ENCODE measurements at places on chromosomes 4 and X. TPM values are rescaled to one million over a fixed set of nuclear protein-coding genes. Genes with fewer than 3 reads are reported as not detected.
A peak's percentile ranks its signal among the peaks of the same experiment; 100 is the strongest.

- H3K36me3 ChIP-seq = no peaks in the 10 kb centered on the region
- DNase-seq = no peak
- no peaks in the 10 kb centered on the region for H3K27me3 ChIP-seq
- H3K4me3 ChIP-seq = no peak overlapping the region
- H3K27ac ChIP-seq = no peak overlapping the region
Measured at GRCh38 chr4:75629239-75629638, 1.1 kb downstream of the CDKL2 start.

- H3K4me1 ChIP-seq = peaks cover 1% of the 10 kb centered on the region
- H3K36me3 ChIP-seq = peaks cover 10% of the 10 kb centered on the region
- H3K27ac ChIP-seq = no peak overlapping the region
- H3K27me3 ChIP-seq = no peaks in the 10 kb centered on the region
- H3K4me3 ChIP-seq = no peak overlapping the region
- DNase-seq = no peak
Measured at GRCh38 chrX:48578661-48579128, 4.4 kb downstream of the RBM3 start.

DNA sequence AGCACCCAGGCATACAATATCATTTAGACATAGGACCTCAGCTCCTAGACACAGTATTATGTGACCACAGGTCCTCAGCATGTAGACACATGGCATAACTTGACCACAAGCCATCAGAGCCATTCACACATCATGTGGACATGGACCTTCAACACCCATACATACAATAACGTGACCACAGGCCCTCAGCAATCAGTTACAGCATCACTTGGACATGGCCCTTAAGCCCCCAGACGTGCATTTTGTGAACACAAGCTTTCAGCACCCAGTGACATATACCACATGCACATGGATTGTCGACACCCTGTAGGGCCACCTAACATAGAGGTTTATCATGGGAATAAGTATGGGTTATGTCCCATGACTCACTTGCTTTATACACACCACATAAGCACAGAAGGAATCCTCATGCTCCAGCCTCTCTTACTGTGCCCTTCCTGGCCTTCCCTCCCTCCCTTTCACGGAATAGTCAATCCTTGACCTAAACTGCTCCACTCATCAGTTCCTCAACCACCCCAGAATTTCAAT, 1.9 kb downstream of the TSPYL2 start:
- no peaks in the 10 kb centered on the region for H3K36me3 ChIP-seq
- no peaks in the 10 kb centered on the region for H3K27me3 ChIP-seq
- no peak overlapping the region for H3K27ac ChIP-seq
- peaks cover 2% of the 10 kb centered on the region for H3K4me1 ChIP-seq

DNA sequence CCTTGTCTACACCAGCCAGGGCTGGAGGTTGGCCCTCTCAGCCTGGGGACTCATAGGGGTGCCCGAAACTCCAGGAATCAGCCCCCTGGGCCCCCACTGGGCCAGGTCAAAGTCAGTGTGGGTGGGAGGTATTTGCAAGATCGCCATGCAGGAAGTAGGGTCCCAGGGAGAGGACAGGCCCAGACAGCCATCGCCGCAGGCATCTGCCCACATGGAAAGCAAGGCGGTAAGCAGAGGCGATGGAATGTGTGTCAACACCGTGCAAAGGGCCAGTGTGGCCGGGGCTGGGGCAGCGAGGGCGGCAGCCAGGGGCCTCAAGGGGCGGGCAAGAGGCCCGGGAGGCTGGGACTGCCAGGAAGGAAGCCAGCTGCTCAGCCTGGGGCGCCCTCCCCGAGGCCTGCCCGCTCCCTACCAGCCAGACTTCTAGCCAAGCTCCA, 19.3 kb upstream of the DUSP9 start:
- H3K36me3 ChIP-seq = no peaks in the 10 kb centered on the region
- no peaks in the 10 kb centered on the region for H3K4me1 ChIP-seq
- no peak overlapping the region for H3K4me3 ChIP-seq
- H3K27ac ChIP-seq = no peak overlapping the region
- H3K27me3 ChIP-seq = no peaks in the 10 kb centered on the region

GRCh38 chr4:181529537-181529936, 713.7 kb upstream of the TENM3 start:
- DNase-seq = no peak
- no peak overlapping the region for H3K27ac ChIP-seq
- H3K4me3 ChIP-seq = no peak overlapping the region
- no peaks in the 10 kb centered on the region for H3K36me3 ChIP-seq

GRCh38 chr4:78213218-78213617, 156.1 kb downstream of the FRAS1 start:
- H3K27ac ChIP-seq = no peak overlapping the region
- no peaks in the 10 kb centered on the region for H3K27me3 ChIP-seq
- no peak overlapping the region for H3K4me3 ChIP-seq
- DNase-seq = no peak
- H3K36me3 ChIP-seq = no peaks in the 10 kb centered on the region

DNA sequence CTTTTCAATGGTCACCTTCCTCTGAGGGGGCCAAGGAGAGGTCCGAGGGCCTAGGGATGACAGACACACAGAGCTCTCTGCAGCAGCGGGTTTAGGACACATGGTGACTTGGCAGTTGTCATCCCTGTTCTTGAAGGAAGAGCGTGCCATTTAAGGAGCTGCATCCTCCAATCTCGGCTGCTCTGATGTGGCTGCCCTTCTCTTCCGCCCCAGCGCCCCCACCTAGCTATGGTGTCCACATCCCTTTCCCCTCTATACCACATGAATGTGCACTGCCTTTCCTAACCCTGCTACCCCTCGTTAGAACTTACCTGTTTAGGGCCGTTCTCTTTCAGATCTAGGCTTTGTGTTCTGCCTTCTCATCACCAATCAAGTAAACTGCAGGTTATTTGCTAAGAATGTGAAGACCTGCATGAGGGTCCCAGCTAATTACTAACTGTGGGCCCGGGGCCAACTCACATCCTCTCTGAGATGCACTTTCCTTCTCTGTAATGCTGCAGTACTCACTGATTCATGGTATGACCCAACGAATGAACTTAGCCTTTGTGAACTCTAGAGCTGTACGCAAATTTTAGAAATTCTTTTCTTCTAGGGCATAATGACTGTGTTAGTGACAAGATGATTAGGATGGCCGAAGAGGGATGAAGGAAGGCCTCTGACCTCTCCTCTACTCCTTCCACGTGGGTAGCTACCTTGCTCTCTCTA, 38.2 kb downstream of the CHST7 start:
- H3K4me3 ChIP-seq = no peak overlapping the region
- H3K27ac ChIP-seq = no peak overlapping the region
- no peak for DNase-seq
- no peaks in the 10 kb centered on the region for H3K27me3 ChIP-seq
- no peaks in the 10 kb centered on the region for H3K36me3 ChIP-seq
- H3K4me1 ChIP-seq = no peaks in the 10 kb centered on the region

GRCh38 chr4:168880072-168880675, 129.9 kb downstream of the CBR4 start:
- peaks cover 5% of the 10 kb centered on the region for H3K36me3 ChIP-seq
- peak overlapping the region; percentile 60 for H3K27ac ChIP-seq
- no peak overlapping the region for H3K4me3 ChIP-seq

DNA sequence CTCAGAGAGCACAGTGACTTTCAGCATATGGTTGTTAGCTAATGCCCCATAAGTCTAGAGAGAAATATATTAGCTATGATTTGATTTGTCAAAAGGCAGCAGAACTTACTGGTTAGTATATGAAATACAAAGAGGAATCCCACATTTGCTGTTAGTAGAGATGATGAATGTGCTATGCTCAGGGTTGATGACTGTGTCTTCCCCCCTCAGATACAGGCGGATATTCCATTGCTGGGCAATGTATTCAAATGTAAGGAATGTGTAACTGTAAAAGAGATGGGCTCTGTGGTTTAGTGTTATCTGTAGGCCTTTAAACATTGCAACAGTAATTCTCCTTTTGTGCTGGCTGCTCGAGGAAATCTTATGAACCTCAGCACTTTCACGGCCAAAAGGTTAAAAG, 528.9 kb upstream of the ARX start:
- no peak overlapping the region for H3K4me3 ChIP-seq
- H3K36me3 ChIP-seq = no peaks in the 10 kb centered on the region
- H3K27ac ChIP-seq = no peak overlapping the region
- H3K27me3 ChIP-seq = no peaks in the 10 kb centered on the region

Gene F9
- total RNA-seq = not detected

Gene SLITRK2
- 0.88 TPM for total RNA-seq

Gene NLGN4X
- 2.1 TPM for total RNA-seq

Gene NOX1
- total RNA-seq = not detected

Gene PNMA3
- total RNA-seq = 0.57 TPM

All from aorta (tissue), 5 donors.